Lung microvascular endothelial cell (primary cell): ENCODE measurements at places on chromosomes 1 and 21. TPM values are rescaled to one million over a fixed set of nuclear protein-coding genes. Genes with fewer than 3 reads are reported as not detected.

ABCG1 gene
- total RNA-seq: 76.9 and 156 TPM in 2 replicates

GUCA2B gene
- not detected in 2 replicates for total RNA-seq

JAM2 gene
- total RNA-seq: 0.20 and 0.22 TPM in 2 replicates

GRCh38 chr1:84862810-84863251 lies 30.2 kb downstream of the LPAR3 start:
- DNase-seq: no peak

DNA sequence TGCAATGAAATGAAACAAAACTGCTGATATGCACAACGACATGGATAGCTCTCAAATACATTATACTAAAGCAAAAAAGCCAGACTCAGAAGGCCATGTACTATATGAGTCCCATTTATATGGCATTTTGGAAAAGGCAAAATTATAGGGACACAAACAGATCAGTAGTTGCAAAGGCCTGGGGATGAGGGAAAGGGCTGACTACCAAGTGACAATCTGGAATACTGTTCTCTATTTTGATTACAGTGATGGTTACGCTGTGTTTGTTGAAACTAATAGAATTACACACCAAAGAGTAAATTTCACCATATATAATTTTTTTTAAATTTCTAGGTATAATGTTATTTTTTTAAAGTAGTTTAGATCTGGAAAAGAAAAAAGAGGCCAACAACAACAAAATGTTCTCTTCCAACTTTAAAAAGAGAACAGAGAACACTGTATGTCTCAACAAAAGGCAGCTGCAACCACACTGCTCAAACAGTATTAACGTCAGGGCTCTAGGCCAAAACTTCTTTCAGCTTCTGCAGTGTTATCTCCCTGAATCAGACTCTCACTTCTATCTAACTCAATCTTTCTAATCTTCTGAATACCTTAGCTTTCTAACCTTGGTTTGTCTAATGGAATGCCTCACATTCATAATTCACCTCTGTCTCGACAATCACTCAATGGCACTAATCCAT lies 75.8 kb downstream of the FOXJ3 start:
- no peak for DNase-seq

GRCh38 chr1:28037946-28038345 lies 50.5 kb downstream of the EYA3 start:
- no peak for DNase-seq

DNA sequence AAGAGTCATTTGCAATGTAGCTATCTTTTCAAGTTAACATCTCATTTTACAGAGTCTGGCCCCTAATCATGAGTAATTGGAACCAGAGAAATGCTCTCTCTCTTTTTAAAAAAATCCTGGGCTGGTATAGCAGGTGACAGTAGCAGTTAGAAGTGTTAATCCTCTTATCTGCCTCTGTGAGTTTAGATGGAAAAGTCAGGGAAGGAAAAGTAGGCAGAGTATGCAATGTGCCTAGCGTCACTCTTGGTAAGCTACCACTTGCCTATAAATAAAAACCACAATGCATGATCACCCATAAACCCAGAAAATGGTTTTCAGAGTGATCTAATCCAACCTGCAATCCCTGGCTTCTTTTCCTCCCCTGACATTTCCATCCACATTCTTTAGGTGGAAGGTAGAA lies 43.2 kb downstream of the UTP25 start:
- DNase-seq: no peak

DNA sequence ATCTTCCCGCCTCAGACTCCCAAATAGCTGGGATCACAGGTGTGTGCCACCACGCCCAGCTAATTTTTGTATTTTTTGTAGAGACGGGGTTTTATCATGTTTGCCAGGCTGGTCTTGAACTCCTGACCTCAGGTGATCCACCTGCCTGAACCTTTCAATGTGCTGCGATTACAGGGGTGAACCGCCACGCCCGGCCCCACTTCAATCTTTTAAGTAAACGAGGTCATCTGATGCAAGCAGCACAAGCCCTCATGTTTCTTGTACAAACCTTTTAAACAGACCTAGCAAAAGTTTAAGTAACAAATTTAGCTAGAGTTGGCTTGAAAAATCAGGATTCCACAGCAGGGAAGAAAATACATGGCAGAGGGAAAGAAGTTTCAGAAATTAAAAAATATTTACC lies 21.2 kb upstream of the USP1 start:
- DNase-seq: no peak

DNA sequence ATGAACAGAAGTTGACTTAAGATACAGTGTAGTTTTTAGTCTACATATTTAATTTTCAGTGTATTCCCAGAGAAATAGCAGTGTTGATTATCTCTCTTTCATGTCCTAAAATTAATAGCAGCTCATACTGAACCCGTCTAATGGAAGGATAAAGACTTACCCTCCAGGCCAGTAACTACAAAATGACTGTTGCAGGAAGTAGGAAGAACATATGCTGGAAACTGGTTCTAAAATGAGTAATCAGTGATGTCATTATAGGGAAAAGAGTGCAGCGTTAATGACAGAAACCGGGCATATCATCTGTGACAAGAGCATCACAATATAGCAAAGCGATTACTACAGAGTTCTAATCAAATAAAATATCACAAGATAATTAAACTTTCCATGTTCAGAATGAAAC lies 385.5 kb downstream of the SMYD3 start:
- peak; percentile 52 for DNase-seq

GRCh38 chr1:99069146-99069545 lies 64.5 kb upstream of the PLPPR5 start:
- no peak for DNase-seq

GRCh38 chr1:101003012-101003650 lies 22.5 kb downstream of the DPH5 start:
- peak; percentile 95 for DNase-seq

DNA sequence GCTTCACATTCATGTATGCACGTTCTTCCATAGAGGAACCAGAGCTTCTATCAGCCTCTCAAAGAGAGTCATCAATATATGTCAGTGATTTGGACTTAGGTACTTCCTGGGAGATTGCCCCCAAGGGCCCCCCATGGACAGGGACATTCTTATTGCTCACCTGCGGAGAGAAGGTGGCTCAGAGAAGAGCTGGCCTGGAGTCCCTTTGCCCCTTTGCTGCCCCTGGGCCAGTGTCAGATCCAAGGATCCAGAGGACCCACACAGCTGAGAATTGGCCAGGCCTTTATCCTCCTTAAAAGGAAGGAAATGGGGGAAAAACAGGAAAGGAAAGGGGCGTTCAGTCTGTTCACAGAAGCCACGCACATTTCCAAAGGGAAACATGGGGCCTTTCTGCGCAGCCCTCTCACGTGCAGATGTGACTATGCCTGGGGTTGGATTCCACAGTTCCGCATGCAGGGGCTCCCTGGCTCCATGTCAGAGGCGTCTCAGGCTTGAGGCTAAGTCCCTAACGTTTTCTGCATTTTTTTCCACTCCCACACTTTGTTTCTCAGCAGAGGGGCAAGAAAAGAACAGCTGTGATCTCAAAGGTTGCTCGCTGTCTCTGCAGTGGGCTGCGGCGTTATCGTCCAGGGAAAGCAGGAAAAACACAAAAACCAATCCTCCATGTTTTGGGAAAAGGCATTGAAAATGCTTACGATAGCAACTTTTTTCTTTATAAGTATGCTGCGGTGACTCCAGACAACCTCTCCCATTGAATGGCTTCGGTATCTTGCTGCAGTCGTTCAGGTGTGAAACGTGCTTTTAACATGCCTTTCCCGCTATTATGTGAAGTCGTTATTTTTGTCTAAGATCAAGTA lies 5.9 kb downstream of the C1orf226 start:
- no peak for DNase-seq

GRCh38 chr1:156402331-156403020 lies 33.5 kb downstream of the RHBG start:
- no peak for DNase-seq

DNA sequence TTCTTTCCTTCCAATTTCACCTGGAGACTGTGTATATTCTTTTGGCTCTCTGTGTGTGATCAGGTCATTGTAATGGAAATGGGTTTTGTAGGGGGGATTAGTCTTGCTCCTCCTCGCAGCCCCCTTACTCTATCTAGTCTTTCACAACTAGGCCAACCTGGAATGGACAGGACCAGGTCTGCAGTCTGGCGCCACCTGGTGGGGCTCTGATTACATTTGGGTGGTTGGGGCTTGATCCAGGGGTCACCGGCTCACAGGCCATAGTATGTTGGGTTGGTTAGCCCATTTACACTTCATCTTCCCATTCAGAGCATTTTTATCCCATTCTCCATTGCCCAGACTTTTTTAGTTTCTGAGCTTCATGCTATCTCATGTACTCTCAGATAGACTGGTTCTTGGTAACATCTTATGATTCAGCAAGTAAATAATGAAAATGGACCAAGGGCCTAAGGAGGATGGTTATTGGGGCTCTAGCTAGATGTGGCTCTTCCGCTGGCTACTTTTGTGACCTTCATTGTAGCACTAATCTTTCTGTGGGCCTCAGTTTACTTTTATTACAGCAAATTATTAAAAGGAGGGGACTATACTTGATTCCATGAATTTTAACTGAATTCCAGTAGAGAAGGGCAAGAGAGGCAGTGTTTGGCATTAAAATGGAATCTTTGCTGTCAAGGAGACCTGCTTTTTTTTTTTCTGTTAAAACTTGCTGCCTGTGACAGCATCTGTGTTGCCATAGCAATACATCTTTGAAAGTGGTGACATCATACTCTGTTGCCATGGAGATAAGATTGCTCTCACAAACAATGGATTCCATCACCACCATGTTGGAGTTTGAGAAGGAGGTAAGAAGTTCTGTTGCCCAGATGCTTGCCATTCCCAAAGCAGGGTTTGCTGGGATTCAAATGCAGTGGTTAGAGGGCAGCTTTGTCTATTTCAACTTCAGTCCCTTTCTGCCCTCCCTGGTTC lies 150.1 kb downstream of the PLXNA2 start:
- DNase-seq: peak; percentile 83
